ENCODE measurements at places on chromosomes 1 and 21.
A peak's percentile ranks its signal among the peaks of the same experiment; 100 is the strongest.

DNA sequence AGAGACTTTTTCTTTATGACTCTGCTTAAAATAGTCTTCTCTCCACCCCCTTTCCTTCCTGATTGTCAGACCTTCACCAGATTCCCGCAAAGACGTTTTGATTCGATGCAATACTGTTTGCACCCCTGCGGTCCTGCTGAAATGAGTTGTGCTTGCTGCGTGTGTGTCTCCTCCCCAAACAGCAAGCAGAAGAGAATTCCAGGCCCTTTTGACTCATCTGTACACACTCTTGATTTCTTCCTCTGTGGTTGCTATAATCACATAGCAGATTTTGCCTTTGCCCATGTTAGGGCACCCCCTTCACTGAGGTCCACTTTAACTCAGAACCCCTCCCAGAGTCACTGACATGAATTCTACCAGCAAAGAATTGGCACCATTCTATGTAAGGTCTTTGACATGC lies 136.5 kb downstream of the ZZZ3 start:
- DNase-seq = peak; percentile 65

- no peak for DNase-seq
These were observed 1.1 kb downstream of the GPR25 start for GRCh38 chr1:200873671-200874397.

GRCh38 chr1:227169343-227169742 lies 148.9 kb downstream of the CDC42BPA start:
- no peak for DNase-seq

- no peak for DNase-seq
These were observed 596.3 kb downstream of the LTN1 start for GRCh38 chr21:28396421-28396820.

- peak; percentile 92 for DNase-seq
These were observed at the start of gene SLX9 for GRCh38 chr21:44939532-44940115. TSS of gene SLX9 (plus strand) at chr21:44940029. CDS start at chr21:44940058, 29 bp downstream.

DNA sequence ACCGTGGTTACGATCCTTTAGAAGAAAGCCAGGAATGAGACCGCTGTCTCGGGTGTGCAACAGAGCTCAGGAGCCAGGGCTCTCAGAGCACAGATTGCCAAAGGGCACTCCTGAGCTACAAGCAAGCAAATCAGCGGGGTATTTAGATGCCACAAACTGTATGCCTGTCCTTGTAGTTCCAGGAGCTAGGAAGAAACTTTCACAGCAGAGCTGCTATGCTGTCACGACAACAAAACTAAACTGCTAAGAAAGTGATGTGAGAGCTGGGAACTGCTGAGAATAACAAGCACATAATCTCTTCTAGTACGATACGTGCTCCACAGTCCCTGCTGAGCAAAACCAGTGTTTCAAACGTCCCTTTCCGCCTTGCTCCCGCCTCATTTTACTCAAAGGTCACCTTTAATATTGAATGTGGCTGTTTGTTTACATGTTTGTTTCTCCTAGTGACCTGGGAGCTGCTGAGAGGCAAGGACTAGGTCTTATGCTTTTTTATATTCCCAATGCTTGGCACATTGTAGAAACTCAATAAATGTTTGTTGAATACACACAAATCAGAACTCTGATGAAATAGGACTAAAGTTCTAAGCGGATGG lies 14.7 kb downstream of the GREM2 start:
- no peak for DNase-seq

GRCh38 chr1:15953294-15953771 lies 22.6 kb downstream of the ZBTB17 start:
- no peak for DNase-seq

- DNase-seq = no peak
These were observed 34.9 kb downstream of the PRKCZ start for GRCh38 chr1:2085080-2085479.

GRCh38 chr1:104387716-104388508 lies 638.2 kb downstream of the AMY1C start:
- no peak for DNase-seq

- DNase-seq = no peak
These were observed 133.7 kb downstream of the PTPRU start for GRCh38 chr1:29370067-29370466.

DNA sequence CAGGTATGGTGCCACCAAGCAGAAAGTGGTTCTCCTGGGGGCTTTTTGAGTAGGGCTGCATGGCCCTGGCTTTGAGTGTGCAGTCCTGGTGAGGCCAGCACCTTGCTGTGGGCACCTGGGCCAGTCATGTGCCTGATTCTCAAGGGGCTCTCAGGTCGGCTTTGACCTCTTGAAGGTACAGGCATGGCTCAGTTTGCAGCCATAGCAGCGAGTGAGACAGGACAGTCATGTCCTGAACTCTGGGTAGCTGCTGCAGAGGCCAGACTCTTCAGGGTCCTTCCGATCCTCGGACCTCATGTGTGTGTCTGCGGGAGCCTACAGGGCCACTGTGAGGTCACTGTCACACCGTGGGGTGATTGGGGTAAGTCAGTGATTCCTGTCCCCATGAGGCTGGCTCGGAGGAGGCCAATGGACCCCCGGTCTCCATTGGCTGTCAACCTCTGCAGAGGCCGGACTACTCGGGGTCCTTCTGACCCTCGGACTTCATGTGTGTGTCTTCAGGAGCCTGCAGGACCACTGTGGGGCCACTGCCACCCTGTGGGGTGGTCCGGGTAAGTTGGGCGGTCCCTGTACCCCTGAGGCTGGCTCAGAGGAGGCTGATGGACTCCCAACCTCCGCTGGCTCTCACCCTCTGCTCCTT lies 95.2 kb upstream of the C1orf174 start:
- no peak for DNase-seq

- peak; percentile 12 for DNase-seq
These were observed 360.1 kb upstream of the PLXNA2 start for GRCh38 chr1:208604295-208604694.

- no peak for DNase-seq
These were observed 189.7 kb downstream of the TOMM20 start for GRCh38 chr1:234938924-234939323.

DNA sequence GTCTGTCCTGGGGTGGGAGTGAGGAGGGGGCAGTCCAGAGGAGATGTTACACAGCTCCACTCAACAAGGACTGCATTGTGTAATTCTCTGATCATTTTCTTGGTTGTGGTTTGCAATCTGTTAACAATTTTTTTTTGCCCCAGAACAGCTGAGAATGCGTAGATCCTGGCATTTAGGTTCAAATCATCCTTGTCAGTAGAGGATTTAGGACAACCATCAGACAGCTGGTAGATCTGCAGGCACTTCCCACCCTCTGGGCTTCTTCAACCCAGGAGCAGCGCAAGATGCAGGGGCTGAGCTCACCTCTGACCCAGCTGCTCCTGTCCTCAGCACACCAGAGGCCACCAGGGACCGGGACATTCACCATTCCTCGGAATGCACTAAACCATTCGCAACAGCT lies 13.5 kb downstream of the BCAR3 start:
- DNase-seq = no peak

GRCh38 chr21:45102391-45102932 lies 28.1 kb downstream of the ADARB1 start:
- peak; percentile 56 for DNase-seq

- DNase-seq = no peak
These were observed 3.5 kb upstream of the S100A8 start for GRCh38 chr1:153394391-153394790.

GRCh38 chr1:175792136-175792535 lies 48.7 kb upstream of the TNR start:
- DNase-seq = no peak

GRCh38 chr21:45607909-45608295 lies 35.6 kb upstream of the PCBP3 start:
- DNase-seq = no peak

DNA sequence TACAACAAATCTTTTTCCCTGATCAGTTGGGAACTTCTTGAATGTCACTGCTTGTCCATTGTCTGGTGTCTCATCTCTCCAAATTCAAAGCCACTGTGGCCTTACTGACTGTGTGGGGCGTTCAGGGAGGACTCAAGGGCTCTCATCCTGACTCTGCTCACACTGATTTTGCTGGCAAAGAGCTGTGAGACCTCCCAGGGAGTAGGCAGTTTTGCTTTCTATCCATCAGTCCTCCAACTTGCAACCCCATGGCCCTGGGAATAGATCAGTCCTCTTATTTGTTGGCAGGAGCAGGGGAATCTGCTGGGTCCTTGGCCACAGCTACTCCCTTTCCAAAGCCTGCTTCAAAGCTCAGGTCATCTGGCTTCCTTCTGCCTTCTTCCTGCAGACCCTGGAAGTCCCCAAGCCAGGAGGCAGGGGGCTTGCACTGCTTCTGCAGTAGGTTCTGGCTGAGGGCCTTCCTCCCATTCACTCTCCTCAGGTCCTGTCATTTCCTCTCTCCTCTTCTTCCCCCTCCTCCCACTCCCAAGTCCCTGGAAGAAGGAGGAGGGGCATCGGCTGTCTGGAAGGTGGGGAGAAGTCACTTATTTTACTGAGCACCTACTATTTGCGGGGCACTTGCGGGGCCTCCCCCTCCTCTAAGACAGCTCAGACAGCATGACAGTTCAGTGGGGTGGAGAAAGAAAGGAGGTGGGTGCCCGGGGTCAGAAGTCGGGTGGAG lies 876 bp upstream of the NAV1 start:
- no peak for DNase-seq

GRCh38 chr1:151563376-151563775 lies 23.3 kb downstream of the TUFT1 start:
- DNase-seq = no peak

GRCh38 chr1:230159580-230159979 lies 92.5 kb downstream of the GALNT2 start:
- no peak for DNase-seq

DNA sequence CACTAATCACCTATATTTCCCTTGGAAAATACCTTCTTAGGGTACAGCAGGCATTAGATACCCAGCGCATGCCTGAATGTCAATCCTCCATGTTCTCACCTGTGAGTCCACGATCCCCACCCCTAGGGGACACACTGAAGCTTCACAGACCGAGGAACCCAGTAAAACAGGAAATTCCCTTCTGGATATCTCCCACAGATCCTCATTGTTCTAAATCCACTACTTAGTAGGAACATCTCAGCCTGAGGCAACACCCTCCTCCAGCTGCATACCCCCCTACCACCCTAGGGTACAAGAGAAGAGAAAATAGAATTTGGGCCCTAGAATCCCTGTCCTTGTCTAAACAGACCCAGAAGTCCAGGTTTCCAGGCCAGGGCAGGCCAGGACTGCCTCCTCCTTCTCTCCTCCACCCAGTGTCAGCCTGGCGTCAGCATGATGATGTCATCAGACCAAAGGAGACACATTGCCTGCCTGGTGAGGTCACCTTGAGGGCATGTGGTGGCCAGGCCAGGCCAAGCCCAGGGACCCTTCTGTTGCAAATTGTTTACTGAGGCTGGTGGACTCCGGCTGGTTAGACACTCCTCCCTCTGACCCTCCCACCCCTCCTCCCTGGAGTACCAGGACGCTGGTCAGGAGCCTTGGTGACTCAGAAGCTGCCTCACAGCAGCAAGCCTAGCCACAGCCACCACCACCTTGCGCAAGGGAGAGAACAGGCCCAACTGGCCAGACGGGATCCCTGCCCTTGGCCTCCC lies 6.2 kb downstream of the NECTIN4 start:
- peak; percentile 96 for DNase-seq

DNA sequence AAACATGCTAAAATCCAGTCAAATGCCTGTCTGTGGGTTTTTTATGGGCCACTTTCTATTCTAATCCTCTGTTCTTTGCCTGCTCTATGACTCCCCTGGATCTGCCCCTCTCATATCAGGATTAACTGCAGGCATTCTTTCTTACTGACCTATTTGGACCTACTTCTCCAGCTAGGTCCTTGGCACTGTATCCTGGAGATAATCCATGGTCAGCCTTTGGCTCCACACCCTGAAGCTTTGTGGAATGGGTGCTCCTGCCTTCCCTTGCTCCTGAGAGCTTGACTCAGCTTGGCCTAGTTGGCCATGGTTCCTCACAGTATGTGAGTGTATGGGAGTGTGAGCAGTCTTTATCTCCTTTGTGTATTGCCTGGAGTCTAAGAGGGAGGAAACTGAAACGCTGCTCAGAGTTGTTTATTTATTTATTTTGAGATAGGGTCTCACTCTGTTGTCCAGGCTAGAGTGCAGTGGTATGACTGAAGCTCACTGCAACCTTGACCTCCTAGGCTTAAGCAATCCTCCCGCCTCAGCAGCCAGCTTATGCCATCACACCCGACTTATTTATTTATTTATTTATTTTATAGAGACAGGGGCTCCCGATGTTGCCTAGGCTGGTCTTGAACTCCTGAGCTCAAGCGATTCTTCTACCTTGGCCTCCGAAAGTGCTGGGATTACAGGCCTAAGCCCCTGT lies 28.7 kb upstream of the CDC14A start:
- DNase-seq = no peak

DNA sequence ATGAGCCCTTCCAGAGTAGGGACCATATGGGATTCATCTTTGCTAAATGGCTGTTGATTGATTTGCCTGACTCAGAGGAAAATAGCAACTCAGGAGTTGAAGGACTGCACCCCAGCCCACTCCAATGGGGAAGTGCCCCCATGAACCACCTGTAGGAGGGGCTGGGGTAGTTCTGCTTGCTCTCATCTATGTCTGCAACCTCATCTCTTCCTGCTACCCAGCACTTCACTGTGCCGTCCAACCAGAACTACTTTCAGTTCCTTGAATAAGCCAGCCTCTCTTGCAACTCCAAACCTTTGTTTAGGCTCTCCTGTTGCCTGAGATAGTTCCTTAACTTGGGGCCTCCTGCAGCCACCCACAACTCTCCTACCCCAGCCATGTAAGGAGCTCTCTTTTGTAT lies 26.6 kb downstream of the BEND5 start:
- DNase-seq = no peak

GRCh38 chr1:110746644-110747259 lies 72.0 kb upstream of the KCNA3 start:
- peak; percentile 82 for DNase-seq

- DNase-seq = no peak
These were observed 439.4 kb downstream of the CAMTA1 start for GRCh38 chr1:7224644-7225043.

DNA sequence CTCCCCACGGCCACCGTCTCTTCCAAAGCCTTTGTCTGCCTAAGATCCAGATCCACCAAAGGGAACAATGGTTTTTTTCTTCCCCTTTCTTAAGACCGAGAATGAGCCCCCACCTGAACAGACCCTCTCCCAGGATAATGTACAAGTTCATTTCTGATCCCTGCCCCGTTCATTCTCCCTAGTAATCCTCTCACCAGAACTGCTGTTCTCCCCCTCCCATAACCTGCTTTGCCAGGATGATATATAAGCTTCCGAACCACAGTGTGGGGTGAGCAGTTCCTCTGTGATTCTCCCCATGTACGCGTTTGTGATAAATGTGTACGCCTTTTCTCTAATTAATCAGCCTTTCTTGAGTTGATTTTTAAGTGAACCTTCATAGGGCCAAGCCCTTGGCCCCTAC lies 4.9 kb downstream of the RD3 start:
- no peak for DNase-seq

- peak; percentile 21 for DNase-seq
These were observed 24.1 kb downstream of the SMYD3 start for GRCh38 chr1:246482805-246483568.

- no peak for DNase-seq
These were observed 41.8 kb upstream of the C1orf198 start for GRCh38 chr1:230909974-230910754.

GRCh38 chr1:10415211-10415930 lies 14.9 kb upstream of the CENPS start:
- peak; percentile 43 for DNase-seq

- no peak for DNase-seq
These were observed 62.2 kb downstream of the ZFYVE9 start for GRCh38 chr1:52203935-52204625.

- DNase-seq = no peak
These were observed 3.4 kb downstream of the JUN start for GRCh38 chr1:58780411-58780810.

Data from foreskin fibroblast (primary cell).